Astrocyte (in vitro differentiated cells and primary cell): ENCODE measurements at places on chromosomes 2 and 18. TPM values are rescaled to one million over a fixed set of nuclear protein-coding genes. Genes with fewer than 3 reads are reported as not detected.

FAM161A gene
- 2.8 and 2.9 TPM in 2 replicates for total RNA-seq

CETN1 gene
- total RNA-seq, result not detected in 2 replicates

- H3K4me1 ChIP-seq, result no peaks in the 10 kb centered on the region
- no peak overlapping the region for H3K27ac ChIP-seq
- H3K27me3 ChIP-seq, result no peaks in the 10 kb centered on the region
- peaks cover 51% of the 10 kb centered on the region for H3K36me3 ChIP-seq
Measured at GRCh38 chr18:23468753-23469459, 15.8 kb downstream of the RIOK3 start.

DNA sequence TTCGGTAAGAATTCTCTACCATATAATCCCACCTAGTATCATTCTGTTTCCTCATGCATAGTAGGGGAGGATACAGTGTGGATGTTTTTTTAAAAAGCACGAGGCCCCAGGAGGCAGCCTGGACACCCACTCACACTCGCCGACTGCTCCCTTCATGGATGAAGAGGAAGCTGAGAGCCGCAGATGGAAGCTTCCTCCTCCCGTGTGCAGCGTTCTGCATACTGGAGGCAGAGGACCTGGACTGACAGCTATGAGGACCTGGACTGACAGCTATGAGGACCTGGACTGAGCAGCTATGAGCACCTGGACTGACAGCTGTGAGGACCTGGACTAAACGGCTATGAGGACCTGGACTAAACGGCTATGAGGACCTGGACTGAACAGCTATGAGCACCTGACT is 234.4 kb downstream of the NDUFA10 start:
- DNase-seq, result no peak
- no peak overlapping the region for H3K27ac ChIP-seq
- H3K27me3 ChIP-seq, result peaks cover 3% of the 10 kb centered on the region
- no peak overlapping the region for H3K4me3 ChIP-seq
- no peaks in the 10 kb centered on the region for H3K36me3 ChIP-seq
- H3K4me1 ChIP-seq, result no peaks in the 10 kb centered on the region

DNA sequence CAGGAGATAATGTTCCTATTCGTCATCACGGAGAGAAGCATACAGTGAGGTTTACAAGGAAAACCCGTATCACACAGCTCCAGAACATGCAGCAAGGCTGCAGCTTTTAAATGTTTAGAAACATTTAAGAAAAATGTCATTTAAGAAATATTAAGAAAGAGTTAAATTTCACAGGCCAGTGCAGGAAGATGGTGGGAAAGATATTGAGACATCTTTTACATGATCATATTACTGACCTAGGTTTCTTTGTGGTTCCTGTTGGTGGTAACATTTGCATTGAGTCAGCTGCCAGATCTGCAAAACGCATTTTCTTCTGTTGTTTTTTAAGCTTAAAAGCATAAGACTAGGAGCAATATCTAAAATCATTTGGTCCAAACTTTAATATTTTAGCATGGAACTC is 44.9 kb downstream of the CPO start:
- H3K36me3 ChIP-seq, result no peaks in the 10 kb centered on the region
- no peak overlapping the region for H3K27ac ChIP-seq
- H3K4me3 ChIP-seq, result no peak overlapping the region
- peak; percentile 30 for DNase-seq
